GM20000 (cell line): ENCODE measurements at places on chromosomes 2 and 18.

DNA sequence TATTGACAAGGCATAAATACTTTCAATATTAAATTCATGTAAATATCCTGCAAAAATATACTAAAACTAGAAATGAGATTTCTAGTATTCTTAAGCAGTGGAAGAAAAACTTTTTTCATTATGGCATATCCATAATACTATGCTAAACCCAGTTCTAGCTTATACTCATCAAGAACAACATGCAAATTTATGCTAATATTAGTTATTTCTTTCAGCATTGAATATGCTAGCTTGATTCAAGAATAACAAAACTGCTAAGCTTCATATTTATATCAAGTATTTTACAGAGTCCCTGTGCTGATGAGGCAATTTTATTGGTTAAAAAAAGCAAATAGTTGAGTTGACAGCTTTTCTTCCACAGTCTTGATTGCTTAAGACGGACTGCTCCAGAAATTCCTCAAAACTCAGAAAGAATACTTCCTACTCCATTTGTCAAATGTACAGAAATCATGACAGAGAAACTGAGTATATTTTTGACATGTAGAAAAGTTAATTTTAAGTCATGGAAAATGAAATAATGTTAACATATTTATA is 105.0 kb downstream of the PIGN start:
- no peak for DNase-seq

DNA sequence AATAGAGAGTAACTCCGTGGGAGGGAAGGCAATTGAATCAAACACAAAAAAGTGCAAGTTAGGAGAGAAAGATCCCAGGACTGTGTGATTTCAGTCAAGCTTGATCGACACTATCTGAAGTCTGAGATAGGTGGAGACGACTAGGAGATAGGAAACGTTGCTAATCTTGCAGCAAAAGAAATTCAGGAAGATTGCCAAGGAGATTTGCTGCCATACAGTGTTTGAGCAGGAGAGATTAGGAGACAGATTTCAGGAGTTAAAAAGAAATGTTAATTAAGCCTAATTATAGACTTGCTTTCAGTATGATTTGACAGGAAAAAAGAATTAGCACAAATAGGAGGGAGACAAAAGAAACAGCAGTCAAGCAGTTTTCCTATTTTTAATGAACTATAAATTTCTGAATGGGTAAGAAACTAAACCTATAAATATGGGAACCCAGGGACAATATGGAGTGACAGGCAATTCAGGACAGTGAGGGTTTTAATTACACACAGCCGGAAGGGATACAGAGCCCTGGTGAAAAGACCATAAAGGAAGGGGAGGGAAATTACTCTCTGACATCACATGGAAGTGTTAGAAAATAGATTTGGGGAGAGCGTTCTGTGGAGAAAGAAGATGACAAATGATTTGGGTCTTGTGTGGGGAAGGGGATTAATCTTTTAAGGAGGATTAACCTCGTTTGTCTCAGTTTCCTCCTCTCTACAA is 72.6 kb downstream of the SUCLG1 start:
- no peak for DNase-seq

DNA sequence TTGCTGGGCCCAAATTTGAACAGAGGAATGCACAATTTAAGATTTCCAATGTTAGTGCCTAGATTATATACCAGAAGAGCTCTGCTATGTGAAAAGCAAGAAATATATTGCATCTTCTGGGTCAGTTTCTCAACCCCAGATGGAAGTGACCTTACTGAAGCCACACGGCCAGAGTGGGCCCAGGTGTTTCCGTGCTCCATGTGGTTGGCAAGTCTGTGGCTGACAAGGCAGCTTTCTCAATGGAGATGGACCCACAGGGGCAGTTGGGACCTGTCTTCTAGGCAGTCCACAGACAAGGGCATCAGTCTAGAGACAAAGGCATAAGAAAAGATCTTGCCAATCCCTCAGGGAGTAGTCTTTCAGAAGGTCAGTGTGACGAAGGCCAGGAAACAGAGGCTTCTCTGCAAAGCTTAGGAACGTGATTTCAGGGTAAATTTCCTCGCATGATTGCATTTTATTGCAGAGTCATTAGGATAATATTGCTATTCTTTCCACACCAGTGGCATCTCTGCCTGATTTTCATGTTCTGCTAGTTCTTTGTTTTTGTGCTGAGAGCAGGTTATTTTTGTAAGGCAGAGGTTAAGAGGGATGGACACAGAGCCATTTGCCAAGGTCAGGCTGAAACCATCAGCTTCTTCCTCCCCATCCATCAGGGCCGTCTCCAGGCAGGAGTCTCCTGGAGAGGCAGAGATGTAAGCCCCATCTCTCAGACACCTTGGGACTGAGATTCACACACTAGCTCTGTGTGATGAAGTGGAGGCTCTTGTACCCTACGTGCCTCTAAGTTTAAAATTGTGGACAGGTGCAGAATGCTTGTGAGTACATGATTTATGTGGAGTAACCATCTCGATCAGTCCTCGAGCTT is 202.1 kb downstream of the ANKRD30B start:
- DNase-seq: no peak

DNA sequence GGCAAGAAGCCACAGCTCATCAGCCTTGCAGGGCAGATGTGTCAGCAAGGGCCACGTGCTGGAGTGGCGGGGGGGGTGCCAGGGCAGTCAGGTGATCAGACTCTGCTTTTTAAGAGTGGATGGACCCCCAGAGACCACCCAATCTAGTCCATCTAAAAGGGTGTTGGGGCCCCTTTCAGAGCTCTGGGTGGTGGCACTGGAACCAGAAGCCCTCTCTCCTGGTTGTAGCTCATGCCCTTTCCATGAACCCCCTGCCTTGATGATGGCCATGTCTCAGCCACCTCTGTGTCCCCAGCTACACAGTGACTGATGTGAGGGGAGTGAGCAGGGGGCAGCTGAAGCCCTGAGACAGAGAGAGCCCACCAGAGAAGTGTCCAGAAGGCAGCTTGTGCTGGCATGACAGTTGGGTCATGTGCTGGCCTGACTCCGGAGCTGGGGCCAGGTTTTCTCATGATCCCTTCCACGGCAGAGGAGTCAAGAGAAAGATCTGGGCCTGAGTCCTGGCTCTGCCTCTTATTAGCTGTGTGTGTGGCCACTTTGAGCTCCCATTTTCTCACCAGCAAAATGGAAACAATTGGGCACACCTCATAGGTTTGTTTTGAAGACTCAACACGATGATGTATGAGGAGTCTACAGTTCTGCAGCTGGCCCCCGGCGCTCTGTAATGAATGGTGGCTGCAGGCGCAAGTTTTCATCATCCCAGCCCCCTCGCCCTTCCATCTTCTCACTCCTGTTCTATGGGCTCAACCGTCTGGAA is 195.7 kb downstream of the ZFP36L2 start:
- no peak for DNase-seq

DNA sequence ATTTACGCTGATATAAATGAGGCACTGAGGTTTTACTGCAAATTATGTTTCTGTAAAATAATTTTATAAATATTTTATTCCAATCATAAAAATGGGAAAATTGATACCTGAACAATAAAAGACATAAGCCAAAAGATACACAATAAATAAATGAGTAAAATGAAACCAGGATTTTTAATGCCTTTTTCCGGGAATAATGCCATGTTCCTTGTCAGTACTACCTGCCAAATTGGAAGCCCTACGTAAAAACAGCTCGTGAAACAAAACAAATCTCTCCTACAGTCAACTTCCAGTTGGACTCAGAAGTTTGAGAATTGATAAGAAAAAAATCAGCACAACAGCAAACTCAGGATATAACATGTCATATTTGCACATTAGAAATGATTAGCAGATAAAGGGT is 18.0 kb downstream of the GALNT3 start:
- no peak for DNase-seq

DNA sequence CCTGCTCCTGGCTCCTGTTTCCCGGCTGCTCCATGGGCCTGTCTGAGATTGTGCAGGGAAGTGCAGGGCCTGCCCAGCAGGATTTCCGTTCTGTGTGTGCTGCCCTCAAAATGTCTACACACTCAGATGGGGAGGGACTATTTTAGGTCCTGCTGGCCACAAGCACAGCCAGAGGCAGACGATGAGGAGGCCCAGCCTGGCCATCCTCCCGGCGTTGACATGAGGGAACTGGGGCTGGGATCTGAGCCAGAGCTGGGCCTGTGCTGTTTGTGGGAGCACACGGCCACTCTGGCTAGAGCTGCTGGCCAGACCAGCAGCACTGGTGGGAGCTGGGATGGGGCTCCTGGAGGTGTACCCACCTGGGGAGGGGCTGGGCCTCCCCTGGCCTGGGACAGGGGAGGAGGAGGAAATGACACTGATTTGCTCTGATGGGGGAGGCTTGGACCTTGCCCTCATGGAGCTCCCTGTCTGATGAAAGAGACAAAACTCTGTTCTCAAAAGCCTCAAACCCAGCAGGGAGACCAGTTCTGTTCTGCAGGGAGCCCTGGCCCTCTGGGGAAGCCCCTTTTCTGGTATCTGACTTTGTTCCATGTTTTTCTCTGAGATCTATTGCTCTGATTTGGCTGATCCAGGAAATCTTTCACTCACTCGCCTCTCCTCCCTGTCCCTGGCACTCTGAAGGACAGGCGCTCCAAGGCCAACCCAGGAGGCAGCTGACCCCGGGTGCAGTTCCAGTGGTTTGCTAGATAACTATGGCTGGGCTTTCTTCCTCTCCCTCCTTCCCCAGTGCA is 161.8 kb downstream of the DYSF start:
- no peak for DNase-seq

DNA sequence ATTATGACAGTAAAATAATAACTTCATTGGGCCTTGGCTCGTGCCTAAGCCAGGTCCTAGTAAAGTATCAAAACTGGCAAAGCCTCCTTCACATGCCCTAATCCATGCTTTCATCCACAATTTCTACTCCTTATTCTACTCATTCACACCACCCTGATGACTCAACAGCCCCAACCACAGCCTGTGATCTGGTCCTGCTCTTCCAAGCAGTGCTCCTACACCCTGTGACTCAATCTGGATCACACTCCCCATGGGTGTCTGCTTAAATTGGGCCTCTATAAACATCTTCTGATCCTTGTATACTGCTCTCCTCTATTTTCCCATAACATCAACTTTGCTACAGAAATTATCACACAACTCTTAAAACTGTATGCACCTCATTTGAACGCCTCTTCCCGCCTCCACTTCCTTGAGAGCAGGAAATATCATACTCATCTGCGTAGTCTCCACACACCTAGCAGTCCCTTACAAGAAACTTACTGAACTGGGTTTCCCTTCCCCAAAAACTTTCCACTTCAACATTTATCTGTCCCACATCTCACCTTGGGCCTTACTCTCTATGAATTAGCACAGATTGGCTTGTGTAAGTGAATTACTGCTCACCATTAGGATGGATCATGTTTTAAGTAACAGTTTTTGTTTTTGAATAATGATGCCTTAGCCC is 15.9 kb downstream of the GTF3C3 start:
- peak; percentile 3 for DNase-seq

DNA sequence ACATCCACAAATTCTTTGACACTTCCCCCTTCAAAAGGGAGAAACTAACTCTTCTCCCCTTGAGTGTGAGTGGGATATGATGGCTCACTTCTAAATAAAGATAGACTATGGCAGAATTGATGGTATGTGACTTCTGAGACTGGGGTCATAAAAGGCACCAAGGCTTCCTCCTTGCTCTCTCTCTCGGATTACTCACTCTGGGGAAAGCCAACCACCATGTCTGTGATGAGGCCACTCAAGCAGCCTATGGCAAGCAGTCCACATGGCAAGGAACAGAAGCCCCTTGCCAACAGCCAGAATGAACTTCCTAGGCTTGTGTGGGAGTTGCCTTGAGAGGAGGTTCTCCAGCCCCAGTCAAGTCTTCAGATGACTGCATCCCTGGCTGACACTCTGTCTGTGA is 43.6 kb downstream of the KIAA2012 start:
- DNase-seq: no peak

GRCh38 chr2:191552066-191552465 is 125.9 kb upstream of the NABP1 start:
- DNase-seq: no peak

- no peak for DNase-seq
Measured at GRCh38 chr2:209577376-209578357, 153.8 kb downstream of the MAP2 start.

DNA sequence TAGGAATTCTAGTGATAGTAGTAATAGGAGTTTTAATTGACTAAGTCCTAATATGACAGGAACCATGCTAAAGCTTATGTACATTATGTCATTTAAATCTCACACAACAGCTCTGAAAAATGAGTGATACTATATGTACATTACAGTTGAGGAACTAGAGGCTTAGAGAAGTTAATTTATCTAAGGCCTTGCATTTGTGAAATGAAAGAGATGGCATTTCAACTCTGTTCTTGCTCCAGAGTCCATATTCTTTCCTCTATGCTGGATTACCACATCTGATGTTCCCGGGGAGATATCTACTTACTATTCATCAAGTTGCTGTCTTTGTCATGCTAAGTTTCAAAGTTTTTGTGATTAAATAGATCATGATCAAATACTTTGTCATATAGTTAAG is 5.7 kb downstream of the AGPS start:
- no peak for DNase-seq

DNA sequence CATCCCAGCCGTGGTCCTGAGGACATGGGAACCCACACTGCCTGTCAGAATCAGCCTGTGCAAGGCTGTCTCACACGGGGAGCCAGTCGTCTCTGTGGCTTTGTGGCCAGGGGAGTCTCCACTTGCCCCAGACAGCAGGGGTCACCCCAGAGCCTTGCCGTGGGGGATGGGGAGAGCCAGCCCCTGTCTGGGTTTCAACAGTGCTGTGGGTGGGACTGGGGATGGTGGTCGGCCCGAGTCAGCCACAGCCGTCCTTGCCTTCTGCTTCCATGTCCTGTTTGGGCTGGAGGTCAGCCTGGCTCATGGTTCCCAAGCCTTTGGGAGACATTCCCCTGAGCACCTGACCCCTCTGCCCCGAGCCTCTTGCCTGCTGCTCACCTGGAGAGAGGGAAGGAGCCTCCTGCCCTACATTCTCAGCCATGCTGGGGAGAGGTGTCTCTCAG is 19.6 kb downstream of the GPR35 start:
- DNase-seq: peak; percentile 28

DNA sequence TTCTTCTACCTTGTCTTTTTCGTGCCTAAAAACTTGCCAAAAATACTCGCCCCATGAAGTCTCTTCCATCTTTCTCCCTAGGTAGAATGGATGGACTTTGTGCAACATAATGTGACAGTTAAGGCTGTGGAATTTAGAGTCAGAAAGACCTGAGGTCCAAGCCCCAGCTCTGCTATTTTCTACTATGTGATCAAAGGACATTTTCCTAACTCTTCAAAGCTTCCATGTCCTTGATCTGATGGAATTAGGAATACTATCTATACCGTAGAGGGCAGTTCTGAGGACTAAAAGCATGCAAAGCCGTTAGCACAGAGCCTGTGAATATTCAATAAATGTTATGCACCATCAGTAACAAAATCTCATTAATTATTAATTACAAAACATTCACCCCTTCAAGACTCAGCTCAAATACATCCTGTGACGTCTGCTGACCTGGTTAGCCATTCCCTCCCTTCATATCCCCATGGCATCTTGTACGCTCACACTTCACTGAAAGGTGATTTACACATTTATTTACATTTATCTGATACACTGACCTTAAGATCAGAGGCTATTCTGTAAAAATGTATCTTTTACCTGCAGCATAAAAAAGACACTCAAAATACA is 15.1 kb downstream of the IWS1 start:
- no peak for DNase-seq

- DNase-seq: no peak
Measured at GRCh38 chr2:59383473-59383872, 1142.3 kb upstream of the FANCL start.

GRCh38 chr2:195509551-195509950 is 147.5 kb upstream of the SLC39A10 start:
- DNase-seq: no peak
